ENCODE measurements at places on chromosomes 16 and 17.
A peak's percentile ranks its signal among the peaks of the same experiment; 100 is the strongest.

DNA sequence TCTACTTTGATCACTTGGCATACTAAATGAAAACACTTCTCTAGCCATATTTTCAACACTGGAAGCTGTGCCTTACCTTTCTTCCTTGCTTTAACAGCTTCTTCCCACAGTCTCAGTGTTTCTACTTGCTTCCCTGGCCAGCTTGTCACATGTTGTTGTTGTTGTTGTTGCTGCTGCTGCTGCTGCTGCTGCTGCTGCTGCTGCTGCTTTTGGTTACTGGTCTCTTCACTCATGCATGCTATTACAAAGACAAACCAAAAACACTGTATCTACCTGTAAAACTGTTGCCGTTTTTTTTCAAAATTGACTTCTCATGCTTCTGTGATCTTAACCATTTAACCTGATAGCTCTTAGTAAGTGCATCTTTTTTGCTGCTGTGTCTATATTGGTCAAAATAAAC is 9.0 kb downstream of the VEZF1 start:
- DNase-seq = no peak

DNA sequence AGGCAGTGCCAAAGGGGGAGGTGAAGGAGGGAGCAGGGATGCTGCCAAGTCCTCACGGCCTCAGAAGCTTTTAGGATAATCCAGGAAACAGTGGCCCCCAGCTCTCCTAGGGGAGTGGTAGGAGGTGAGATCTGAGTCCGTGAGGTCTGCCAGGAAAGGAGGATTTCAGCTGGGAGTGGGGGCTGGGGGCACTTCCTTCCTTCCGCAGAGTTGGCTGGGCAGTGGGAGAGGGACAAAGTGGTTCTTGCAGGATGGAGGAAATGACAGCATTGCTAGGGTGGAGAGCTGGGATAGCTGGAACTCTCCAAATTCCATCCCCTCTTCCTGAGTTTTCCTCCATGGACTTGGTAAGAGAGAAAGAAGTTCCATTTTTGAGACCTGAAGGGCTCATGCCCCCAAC is 4.8 kb upstream of the SP6 start:
- no peak for DNase-seq

- no peak for DNase-seq
These were observed 18.4 kb downstream of the PLCG2 start for GRCh38 chr16:81797443-81797842.

DNA sequence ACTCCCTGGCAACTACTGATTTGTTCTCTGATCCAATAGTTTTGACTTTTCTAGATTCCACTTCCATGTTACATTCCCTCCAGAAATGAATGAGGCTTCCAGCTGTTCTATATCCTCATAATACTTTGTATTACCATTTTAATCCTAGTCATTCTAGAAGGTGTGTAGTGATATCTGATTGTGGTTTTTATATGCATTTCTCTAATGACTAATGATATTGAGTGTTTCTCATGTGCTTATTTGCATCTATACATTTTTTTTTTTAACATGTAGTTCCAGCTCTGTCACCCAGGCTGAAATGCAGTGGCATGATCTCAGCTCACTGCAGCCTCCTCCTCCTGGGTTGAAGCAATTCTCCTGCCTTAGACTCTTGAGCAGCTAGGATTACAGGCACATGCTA is 7.3 kb downstream of the ADGRG5 start:
- DNase-seq = no peak

- peak; percentile 24 for DNase-seq
These were observed 752 bp downstream of the EXOSC6 start for GRCh38 chr16:70250748-70251628.

GRCh38 chr17:72407336-72407909 is 286.6 kb downstream of the SOX9 start:
- no peak for DNase-seq

- no peak for DNase-seq
These were observed 12.7 kb upstream of the AMFR start for GRCh38 chr16:56438038-56438437.

Measured in T follicular helper cell (primary cell).